Sigmoid colon (tissue), 7 donors: ENCODE measurements at places on chromosomes 2 and 18. TPM values are rescaled to one million over a fixed set of nuclear protein-coding genes. Genes with fewer than 3 reads are reported as not detected.

The IFIH1 gene
- 9.0 TPM for polyA plus RNA-seq

The CD226 gene
- 2.4 TPM for polyA plus RNA-seq

The FMNL2 gene
- 9.6 TPM for polyA plus RNA-seq

The CFC1 gene
- 0.69 TPM for polyA plus RNA-seq
